ENCODE measurements at places on chromosomes 3 and 15.

- no peak for DNase-seq
Measured at GRCh38 chr3:106176734-106177133, 307.9 kb upstream of the CBLB start.

DNA sequence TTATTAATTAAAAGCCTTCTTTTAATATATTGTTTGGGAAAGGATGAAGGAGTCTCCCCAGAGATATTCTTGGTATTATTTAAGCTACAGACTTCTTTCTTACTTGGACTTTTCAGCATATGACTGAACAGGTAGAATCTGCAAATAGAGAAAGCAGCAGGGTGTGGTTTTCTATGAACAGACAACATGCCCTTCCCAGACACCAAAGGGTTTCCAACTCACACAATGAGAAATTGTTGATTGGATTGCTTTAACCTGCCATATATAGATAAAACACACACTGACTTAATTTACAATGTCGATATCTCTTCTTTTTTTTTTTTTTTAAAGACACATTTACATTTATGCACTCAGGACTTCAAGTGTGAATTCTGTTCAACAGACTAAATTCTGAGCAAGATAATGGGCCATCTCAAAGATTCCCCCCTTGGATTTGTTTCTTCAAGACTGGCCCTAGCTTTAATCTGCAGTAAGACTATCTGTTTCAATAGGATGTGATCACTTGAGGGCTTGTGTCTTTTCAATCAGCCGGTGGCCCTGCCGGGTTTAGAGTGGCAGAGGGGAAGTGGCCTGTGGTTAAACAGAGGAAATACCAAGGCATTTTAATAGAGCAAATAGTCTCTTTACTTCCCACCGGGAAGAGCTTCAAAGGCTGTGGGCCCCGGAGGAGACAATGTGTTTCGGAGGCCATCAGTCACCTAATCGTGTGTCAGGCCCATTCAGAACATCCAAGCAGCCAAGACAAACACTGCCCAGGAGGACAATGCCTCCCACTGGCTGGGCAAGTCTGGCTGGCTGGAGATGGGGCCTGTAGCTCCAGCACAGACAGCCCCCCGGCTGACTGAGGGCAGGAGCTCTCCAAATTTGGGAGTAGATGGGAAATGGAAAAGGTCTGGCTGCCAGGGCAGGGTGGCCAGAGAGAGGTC, 6.1 kb downstream of the IL17RD start:
- DNase-seq: no peak

- DNase-seq: no peak
Measured at GRCh38 chr15:36275656-36276055, 303.8 kb upstream of the CDIN1 start.

- DNase-seq: no peak
Measured at GRCh38 chr3:14544282-14545250, 4.4 kb upstream of the GRIP2 start.

DNA sequence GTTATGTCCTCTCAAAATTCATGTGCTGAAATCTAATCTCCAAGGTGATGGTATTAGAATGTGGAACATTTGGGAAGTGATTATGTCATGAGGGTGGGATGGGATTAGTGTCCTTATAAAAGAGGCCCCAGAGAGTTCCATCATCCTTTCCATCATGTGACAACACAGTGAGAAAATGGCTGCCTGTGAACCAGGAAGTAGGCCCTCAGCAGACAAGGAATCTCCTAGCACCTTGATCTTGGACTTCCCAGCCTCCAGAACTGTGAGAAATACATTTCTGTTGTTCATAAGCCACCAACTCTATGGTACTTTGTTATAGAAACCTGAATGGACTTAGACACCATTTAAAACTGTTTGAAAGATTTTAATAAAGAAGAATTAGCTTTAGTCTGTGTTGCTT, 20.8 kb downstream of the SUCNR1 start:
- no peak for DNase-seq

GRCh38 chr15:59165726-59166125, 40.9 kb upstream of the LDHAL6B start:
- no peak for DNase-seq

DNA sequence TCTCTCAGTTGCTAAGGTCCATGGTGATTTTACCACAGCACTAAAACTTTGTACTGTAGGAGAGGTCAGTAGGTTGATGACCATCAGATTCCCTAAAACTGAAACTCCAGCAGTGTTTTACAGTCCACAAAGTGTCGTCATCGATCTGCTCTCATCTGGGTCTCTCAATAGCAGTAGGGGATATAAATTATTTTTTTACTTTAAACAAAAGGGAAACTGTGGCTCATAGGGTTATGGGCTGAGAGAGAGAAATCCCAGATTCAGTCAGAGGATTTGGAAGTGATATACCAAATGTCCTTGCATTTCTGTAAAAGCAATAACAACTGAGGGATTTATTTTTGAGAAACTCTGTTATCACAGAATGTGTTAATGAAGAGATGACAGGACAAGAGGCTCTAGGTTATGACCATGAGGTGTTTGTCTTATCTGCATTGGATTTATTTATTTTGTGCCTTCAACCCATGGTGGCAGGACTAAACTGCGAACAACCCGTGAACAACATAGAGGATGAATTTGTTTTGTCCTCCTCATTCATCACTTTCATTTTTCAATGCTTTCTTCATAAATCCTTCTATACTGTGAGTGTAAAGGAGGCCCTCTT, 869.7 kb downstream of the OTOL1 start:
- DNase-seq: no peak

DNA sequence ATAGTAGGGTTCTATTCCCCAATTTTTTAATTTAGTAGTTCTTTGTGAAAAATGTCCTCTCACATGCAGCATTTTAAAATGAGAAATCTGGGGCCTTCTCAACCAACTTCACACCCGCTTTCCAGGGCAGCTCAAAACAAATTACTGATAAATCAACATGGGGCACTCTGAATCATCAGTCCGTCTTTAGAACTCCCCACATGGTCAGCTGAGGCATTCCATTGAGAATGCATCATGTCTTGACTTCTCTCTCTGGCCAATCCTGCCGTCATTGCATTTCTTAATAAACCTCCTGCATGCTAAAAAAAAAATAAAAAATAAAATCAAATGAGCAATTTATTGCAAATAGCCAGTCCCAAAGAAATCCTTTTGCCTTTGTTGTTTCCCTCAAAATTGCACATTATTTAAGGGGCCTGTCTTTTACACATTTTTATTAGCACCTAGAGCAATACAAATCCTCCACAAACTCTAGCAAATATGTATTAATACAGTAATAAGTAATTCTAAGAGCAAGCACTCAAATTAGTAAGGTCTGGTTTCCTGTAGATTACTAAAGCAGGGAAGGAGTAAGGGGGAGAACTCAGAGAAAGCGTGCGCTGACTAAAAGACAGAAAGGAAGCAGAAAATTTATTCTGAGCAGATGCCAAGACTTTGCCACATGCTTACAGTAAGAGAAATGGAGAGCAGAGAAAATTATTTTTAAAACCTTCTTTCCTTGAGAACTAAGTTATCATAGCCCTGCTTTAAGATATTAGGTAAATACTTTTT, 175.7 kb downstream of the TNIK start:
- DNase-seq: no peak

- no peak for DNase-seq
Measured at GRCh38 chr3:188807006-188807405, 364.8 kb upstream of the TPRG1 start.

DNA sequence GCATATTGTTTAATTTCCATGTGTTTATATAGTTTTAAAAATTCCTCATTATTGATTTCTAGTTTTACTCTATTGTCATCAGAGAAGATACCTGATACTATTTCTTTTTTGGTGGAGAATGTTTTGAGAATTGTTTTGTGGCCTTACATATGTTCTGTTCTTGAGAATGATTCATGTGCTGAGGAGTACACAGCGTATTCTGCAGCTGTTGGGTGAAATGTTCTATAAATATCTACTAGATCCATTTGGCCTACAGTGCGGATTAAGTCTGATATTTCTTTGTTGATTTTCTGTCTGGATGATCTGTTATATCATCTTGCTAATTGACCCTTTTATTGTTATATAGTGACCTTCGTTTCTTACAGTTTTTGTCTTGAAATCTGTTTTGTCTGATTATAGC, 109.7 kb downstream of the UBE2E2 start:
- DNase-seq: no peak

DNA sequence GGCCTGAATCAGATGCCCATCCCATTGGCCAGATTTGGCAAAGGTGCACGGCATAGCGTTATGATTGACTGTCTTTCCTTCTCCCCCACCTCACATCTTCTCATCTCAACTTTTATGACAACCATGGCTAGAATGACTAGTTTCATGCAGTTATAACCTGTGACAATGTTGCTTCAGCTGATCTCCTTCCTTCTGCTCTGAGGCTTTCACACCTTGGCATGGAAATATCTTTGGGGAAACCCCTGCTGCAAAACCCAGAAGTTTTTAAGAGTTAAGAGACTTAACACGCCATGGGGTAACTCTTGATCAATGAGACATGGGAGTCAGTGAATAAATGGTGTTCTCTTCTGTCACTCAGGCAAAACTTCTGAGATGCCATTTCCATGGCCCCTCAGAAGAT, 290.7 kb upstream of the MDFIC2 start:
- DNase-seq: no peak

GRCh38 chr3:133834621-133835417, 29.2 kb downstream of the SRPRB start:
- no peak for DNase-seq

GRCh38 chr3:52093756-52094545, 37.6 kb upstream of the DUSP7 start:
- DNase-seq: no peak

GRCh38 chr3:45612918-45613602, 18.5 kb downstream of the LIMD1 start:
- DNase-seq: no peak

DNA sequence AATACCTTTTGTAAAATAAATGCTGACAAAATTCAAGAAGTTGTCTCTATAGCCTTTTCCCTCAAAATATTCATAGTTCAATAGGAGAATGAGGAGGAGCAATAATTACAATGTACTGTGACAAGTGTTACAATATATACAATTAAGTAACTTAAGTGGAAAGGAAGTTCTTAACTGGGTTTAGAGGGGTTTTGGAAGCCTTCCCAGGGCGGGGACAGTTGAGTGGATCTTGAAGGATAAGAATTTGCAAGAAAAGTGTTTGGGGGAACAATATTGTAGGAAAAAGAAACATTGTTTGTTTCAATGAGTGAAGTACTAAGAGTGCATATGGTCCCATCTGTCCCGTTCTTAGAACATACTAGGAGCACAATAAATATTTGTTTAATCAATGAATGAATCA, 165.2 kb upstream of the PLSCR5 start:
- DNase-seq: no peak

- no peak for DNase-seq
Measured at GRCh38 chr3:50157827-50158529, 2.9 kb downstream of the SEMA3F start.

DNA sequence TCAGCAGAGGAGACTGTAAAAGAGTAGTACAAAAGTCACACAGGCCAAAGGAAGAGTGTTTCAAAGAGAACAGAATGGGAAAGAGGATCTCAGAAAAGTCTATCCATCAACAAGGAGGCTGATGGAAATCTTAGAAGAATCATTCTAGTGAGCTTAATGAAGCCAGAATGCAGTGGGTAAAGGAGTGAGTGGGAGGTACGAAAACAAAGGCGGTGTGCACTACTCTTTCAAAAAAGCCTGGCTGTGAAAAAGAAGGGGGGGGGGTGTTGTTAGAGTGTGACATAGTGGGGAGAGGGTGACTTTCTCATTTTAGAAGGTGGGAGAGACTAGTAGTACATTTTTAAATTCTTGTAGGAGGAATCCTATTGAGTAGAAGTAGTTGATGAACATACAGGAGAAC, 11.7 kb downstream of the PAQR9 start:
- no peak for DNase-seq

DNA sequence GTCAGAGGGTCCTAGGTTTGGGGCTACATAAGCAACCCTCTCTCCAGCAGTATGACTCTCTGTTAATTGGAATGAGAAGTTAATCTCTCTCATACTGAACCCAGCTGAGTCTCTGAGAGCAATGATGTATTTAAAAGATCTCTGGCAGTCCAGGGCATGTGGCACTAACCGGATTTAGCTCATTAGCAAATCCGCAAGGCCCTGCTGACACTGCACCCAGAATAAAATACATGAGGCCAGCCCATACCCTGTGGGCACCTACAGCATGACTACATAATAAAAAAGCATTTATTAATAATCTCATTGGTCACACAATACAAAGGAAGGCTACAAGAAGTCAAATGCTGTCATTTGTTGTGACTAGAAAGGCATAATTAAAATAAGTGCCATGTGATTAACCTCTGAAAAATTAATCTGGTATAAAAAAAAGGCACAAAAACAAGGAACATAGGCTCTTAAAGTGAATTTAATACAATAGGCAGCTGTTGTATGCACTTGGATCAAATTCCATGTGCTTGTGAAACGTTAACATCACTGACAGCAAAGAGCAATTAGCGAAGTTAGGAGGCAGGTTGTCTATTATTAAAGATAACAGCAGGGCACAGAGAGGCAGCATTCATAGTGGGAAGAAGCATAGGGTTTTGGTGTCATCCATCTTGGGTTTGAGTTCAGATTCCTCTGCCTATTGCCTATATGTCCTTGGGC, 381.2 kb downstream of the WDR72 start:
- no peak for DNase-seq
